ENCODE measurements at places on chromosomes 5 and 9.
A peak's percentile ranks its signal among the peaks of the same experiment; 100 is the strongest.

- no peak for DNase-seq
These were observed 637.7 kb downstream of the SLCO4C1 start for GRCh38 chr5:101658433-101658832.

DNA sequence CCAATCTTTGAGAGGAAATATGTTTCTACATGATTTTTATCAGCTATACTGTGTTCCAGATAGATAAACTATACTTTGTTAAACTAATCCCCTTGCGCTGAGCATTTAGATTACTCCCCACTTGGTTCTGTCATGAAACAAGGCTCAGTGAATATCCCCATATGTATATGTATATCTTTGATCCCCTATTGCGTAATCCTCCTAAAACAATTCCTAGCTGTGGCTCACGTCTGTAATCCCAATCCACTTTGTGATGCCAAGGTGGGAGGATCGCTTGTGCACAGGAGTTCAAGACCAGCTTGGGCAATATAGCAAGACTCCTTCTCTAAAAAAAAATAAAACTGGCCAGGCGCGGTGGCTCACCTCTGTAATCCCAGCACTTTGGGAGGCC is 2.7 kb downstream of the PHYHD1 start:
- no peak for DNase-seq

- no peak for DNase-seq
These were observed 6.7 kb downstream of the BRD3 start for GRCh38 chr9:134061019-134061687.

GRCh38 chr5:30866142-30866541 is 327.3 kb upstream of the CDH6 start:
- no peak for DNase-seq

DNA sequence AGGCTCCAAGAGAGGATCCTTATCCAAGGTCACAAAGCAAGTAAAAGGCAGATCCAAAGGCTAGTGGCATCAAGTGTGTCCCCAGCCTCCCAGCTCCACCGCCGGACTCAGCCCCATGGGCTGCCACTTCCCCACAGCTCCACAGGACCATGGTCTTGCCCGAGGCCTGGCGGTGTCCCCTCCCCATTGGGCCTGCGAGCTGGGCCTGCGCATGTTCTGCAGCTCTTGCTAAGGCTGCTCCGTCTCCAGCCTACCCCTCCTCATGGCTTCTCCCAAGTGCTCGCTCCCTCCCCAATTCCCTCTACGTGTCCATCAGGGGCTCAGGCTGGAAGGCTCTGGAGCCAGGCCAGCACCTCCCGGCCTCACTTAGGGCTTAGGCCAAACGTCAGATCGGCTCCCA is 29.4 kb downstream of the DBH start:
- no peak for DNase-seq

GRCh38 chr5:56525113-56525512 is 290.2 kb upstream of the MAP3K1 start:
- DNase-seq = peak; percentile 31

- DNase-seq = no peak
These were observed 48.4 kb upstream of the SMIM23 start for GRCh38 chr5:171736976-171737891.

DNA sequence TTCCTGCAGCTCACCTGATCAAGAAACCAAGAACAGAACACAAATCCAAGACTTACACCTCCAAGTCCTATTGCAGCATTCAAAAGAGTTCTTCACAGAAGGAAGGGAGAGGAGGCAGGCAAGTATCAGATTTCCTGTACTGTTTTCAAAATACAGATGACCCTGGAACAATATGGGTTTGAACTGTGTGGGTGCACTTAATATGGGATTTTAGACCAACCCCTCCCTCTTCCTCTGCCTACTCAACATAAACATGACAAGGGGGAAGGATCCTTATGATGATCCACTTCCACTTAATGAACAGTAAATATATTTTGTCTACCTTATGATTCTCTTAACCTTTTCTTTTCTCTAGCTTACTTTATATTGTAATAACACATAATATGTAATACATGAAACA is 104.6 kb downstream of the ELAVL2 start:
- DNase-seq = no peak

- no peak for DNase-seq
These were observed 453 bp downstream of the RASGEF1C start for GRCh38 chr5:180208435-180209081.

GRCh38 chr5:150181766-150182545 is 7.9 kb upstream of the SLC6A7 start:
- DNase-seq = no peak

GRCh38 chr9:101367323-101367722 is 17.5 kb downstream of the BAAT start:
- DNase-seq = no peak

GRCh38 chr9:121107029-121107428 is 32.3 kb downstream of the CNTRL start:
- no peak for DNase-seq

DNA sequence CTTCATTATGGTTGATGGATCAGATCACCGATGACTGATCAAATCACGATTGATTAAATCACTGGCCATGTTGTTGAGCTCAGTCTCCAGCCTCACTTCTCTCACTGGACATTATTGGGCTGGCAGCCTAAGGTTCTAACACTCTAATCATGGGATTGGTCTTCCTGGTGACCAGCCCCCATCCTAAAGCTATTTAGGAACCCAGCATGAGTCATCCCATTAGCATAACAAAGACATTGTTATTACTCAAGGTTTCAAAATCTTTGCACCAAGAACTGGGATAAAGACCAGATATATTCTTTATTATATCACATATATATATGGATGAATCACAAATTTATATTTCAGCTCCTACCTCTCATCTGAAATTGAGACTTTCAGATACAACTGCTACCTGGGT is 272.1 kb upstream of the IL12B start:
- no peak for DNase-seq

DNA sequence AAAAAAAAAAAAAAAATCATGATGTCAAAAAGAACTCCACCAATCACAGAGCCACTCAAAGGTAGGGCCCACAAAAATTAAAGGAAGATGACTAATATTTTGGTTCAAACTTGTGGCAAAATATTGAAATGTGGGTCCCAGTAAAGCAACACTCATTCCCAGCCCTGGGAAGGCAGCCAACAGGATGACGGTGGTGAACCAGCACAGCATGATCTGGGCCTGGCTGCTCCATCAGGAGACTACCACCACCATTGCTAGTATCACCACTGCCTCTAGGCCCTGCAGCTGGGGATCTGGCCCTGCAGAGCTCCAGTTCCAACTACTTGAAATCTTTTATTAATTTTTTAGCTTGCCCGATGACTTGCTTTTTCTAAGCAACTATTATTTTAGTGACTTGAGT is 206.8 kb upstream of the ITGA1 start:
- DNase-seq = peak; percentile 20

DNA sequence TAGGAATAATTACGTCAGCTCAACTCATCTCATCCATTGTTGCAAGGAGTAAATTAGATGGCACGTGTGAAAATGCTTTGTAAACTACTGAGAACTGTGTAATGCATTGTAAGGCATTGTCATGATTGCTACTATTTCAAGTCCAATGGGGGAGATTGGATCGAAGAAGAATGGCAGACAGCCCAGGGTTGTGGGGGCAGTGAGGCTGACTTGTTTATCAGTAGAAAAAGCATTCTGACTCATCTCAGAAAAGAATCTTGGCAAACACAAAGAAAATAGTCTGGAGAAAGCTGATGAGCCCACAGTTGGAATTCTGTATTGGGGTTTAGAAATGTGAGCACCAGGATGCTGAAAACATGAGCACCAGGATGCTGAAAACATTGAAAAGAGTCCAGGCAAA is 28.0 kb upstream of the DAP start:
- DNase-seq = peak; percentile 81

GRCh38 chr5:40202814-40203440 is 476.8 kb upstream of the PTGER4 start:
- DNase-seq = no peak

GRCh38 chr9:113612828-113613227 is 149.3 kb downstream of the RGS3 start:
- no peak for DNase-seq

- DNase-seq = peak; percentile 33
These were observed 59.9 kb upstream of the PLPP1 start for GRCh38 chr5:55594671-55595070.

DNA sequence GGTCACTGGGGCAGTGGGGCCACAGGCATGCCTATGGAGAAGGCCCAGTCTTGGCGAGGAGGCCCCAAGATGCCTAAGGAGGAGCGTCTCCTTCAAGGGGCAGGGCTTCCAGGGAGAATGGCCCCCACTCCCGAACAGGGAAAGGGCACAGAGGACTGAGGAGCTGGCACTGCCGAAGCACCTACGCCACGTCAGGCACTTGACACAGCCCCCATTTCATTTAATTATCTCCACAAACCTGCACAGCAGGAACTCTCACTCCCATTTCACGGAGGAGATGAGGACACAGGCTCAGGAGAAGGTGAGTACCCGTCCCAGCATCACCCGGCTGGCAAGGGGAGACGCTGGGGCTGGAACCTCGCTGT is 26.0 kb downstream of the EGR1 start:
- no peak for DNase-seq

- no peak for DNase-seq
These were observed 81.1 kb downstream of the EGFLAM start for GRCh38 chr5:38339446-38339845.

DNA sequence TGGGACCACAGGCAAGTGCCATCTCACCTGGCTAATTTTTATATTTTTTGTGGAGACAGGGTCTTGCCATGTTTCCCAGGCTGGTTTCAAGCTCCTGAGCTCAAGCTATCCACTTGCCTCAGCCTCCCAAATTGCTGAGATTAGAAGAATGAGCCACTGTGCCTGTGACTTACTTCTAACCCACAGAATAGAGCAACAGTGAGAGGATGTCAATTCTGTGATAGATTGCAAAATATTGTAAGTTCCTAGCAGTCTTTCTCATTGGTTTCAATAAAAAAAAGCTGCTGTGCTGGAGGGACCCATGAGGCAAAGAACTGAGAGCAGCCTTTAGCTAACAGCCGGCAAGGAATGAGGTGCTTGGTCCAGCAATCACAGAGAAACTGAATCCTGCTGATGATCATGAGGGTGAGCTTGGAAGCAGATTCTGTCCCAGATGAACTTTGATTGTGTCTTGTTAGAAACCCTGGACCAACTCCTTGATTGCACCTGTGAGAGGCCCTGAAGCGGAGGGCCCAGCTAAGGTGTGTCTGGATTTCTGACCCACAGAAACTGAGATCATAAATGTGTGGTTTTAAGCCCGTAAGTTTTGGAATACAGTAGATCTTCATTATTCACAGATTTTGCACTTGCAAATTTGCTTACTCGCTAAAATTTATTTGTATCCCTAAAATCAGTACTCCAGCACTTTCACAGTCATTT is 149.7 kb downstream of the GCNT1 start:
- DNase-seq = no peak
